Occipital lobe (tissue), 3 donors: ENCODE measurements at places on chromosomes 5 and 9.

DNA sequence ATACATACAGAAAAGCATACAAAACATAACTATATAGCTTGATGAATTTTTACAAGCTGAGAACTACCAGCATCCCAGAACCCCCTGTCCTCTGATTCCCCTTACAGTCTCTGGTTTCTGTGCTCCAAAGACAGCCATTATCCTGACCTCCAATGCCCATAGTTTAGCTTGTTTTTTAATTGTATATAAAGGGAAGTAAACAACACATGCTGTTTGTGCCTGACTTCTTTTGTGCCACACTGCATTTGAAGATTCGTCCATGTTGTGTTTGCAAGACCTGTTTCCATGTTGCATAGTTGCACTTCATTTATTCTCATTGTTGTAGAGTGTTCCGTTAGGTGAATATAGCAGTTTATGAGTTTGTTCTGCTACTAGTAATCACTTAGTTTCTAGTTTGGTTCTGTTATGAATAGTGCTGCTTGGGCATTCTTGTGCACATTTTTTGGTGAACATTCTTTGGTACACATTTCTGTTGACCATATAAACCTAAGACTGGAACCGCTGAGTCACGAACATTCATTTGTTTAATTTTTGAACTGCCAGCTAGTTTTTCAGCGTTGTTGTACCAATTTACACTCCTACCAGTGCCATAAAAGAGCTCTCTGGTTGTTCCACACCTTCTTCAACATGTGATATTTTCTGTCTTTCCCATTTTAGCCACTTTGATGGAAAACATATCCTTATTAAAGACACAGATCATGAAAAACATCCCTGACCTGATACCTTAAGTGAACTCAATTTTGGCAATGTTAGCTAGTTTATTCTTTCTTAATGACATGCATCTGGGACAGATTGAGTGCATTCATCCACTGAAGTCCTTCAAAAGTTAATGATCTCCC is 78.1 kb upstream of the ANXA1 start:
- no peak for DNase-seq

GRCh38 chr9:71986900-71987299 is 73.5 kb downstream of the C9orf57 start:
- DNase-seq: no peak

GRCh38 chr5:72478684-72479083 is 28.5 kb downstream of the ZNF366 start:
- DNase-seq: no peak

- DNase-seq: no peak
Measured at GRCh38 chr5:111720333-111720890, 36.6 kb downstream of the NREP start.

DNA sequence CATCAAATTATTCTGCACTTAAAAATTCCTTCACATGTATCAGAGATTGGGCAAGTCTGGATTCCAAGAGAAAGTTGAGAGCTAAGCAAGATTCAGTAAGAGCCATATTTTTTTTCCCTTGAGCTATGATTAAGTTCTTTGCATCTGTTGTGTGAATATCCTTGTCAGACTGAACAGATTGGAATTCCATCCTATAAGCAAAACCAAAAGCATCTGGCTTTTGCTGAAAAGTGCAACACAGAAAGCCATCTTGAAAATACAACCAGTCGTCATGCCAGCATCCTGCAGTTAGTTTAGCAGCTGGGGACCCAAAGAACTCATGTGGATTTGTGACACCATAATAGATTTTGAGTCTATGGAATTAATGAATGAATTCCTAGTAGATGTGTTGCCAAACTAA is 316.9 kb downstream of the MTRR start:
- no peak for DNase-seq

DNA sequence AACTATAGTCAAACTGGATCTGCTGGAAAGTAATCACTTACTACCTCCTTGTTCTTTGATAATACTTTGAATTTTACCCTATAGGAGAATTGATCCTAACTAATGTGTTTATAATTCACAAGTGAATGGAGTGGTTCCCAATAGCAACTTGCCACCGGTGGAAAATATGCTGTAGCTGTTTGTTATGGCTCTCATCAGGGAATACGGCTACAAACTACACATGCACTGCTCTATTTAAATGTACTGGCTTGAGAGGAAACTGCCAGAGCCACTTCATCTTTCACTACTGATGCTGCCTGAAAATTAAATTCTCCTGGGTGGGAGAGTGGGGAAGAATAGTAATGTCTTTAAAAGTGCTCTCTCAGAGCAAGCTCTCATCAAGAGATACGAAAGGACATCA is 448.5 kb upstream of the GRAMD2B start:
- no peak for DNase-seq

DNA sequence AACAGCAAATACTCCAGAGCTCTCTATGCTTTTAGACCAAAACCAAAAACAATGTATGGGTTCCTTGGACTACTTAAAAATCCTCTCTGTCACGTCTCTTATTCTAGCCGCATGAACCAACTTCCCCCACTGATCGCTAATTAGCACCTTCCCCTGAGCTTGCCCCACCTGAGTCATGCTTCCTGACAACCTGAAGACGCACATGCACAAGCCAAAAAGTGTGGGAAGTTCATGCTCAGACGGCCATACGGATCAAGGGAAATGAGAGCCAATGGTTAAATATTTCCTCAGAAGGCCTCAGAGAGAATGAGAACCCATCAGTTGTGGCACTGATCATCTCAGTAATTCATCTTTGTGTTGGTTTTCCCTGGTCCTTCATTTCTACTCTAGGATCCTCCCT is 199.7 kb downstream of the BNC2 start:
- no peak for DNase-seq

DNA sequence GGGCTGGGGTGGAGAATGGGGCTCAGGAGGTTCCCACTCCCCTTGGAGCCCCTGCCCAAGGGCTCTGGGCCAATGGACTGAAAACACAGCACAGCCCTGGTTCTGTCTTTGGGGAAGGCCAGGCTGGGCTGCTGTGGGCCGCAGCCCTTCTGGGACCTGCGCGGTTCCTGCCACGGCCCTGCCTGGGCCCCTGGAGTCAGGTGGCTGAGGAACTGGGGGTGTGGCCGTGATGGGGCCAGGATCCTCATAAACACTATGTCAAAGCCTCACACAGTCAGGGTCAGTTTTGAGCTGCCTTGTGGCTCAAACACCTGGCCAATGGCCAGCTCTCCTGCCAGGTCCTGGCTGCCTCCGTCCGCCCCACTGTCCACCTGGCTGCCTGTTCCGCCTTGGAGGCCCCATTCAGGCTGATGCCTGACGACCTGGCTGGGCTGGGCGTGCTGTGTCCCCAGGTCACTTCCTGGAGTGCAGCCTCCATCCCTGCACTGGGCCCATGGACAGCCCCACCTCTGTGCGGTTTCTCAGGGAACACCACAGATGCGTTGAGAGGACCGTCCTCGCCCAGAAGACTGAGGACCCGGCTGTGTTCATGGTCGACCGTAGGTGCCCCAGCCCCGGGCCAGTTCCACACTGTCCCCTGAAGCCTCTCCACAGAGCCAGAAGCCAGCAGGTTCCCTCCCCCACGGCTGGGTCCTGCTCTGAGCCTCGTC is 27.5 kb downstream of the PAEP start:
- DNase-seq: no peak

- DNase-seq: no peak
Measured at GRCh38 chr5:6676702-6677101, 36.5 kb upstream of the TENT4A start.

DNA sequence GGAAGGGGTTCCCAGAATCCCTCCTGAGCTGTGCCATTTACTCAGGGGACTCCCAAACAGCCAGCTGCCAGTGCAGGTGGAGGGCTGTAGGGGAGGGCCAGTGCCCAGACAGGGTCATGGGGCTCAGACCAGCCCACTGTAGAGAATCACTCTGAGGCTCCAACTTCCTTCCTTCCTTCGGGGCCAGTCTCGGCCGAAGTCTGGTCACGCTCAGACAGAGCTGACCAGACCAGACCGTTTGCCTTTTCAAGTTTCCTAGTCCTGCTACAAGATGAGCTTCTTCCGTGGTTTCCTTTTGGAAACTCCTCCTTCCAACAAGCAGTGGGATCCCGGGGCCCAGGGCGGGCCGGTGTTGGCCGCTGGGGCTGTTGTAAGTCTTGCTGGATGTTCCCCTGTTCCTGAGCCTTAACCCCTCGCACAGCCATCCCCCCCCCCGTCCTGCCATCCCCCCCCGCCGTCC is 52.6 kb downstream of the SAR1B start:
- DNase-seq: no peak

DNA sequence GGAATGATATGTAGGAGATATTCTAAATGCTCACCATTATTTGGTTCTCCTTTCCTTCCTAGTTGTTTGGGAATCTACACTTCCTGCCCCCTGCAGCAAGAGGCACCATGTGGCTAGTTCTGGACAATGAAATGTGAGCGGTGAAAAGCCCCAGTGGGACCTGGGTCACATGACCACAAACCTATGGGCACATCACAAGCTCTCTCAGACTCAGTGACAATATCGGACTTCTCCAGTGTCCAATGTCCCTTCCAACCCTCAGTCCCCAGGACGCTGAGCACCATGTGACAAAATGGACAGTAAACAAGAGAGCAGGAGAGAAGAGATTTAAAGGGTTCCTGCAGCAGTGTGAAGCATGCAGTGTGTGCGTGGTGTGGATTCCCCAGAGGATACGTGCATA is 44.6 kb upstream of the FOXE1 start:
- DNase-seq: no peak

DNA sequence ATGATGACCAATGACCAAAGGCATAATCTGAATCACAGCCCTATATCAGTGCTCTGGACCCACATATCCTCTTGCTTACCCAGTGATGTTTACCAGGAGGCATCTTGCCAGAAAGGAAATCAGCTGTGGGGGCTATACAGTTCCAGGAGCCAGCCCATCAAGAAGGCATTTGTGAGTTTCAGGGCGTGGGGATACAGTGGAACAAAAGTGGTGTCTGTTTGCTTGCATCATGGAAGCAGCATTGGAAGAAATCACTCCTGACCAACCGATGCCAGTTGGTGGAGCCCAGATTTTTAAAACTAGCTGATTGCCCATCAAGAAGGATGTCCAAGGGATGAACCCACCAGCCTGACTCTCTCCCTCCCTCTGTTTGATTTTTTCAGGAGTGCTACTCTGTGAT is 106.5 kb upstream of the EGFLAM start:
- no peak for DNase-seq

DNA sequence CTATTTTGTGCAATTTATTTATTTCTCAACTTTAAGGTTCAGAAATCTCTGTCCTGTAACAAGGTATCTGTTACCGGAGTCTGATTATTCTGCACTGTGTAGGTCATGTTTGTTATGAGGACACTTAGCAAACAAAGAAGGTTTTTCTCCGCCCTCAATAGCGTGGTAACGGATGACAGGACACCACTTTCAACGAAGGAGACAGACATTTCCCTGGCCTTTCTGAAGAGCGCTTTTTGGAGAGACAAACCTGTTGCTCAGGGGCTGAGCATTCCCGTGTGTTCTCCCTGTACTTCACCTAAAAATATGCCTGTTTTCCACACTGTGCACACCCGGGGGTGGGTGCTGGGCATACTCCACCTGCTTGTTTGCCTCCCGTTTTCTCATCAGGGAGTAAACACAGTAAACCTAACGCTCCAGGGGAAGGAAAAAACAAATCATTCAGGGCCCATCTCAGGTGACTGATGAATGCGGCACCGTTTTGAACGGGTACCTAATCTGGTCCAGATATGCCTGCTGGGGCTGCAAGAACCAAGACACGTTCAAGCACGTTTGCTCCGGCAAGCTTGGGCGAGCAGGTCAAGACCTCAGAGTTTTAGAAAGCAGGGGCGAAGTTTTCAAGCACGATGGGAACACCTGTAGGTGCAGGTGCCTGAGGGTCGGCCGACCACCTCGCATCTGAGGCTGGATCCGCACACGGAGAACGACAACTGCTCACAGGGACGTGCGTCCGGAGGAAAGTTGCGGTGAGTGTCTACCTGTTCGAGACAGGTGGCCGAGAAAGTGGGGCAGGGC is 859 bp downstream of the RETREG1 start:
- DNase-seq: no peak

GRCh38 chr9:116144038-116144437 is 9.6 kb upstream of the PAPPA start:
- no peak for DNase-seq

- DNase-seq: no peak
Measured at GRCh38 chr5:148839960-148840359, 13.5 kb downstream of the ADRB2 start.

DNA sequence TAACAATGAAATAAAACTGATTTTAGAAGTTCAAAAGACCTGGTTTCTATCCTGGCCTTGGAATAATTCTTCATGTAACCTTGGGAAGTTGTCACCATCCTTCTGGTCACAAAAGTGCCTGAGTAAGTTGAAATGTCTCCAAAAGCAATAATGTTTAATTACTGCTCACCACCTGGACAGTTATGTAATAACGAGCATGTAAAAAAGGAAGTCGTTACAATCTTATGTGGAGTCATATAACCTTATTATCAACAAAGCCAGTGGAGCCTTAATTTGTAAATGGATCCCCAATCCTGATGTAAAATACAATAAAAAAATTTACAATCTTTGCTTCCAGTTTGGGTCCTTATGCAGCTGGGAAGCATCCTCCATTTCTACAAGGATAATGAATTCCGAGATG is 64.2 kb upstream of the GPR151 start:
- no peak for DNase-seq

- DNase-seq: no peak
Measured at GRCh38 chr5:81355291-81356251, 38.4 kb downstream of the ACOT12 start.

- peak; percentile 86 for DNase-seq
Measured at GRCh38 chr5:87780831-87781760, 368.4 kb upstream of the CCNH start.

- peak; percentile 23 for DNase-seq
Measured at GRCh38 chr5:36657563-36657995, 51.2 kb downstream of the SLC1A3 start.

DNA sequence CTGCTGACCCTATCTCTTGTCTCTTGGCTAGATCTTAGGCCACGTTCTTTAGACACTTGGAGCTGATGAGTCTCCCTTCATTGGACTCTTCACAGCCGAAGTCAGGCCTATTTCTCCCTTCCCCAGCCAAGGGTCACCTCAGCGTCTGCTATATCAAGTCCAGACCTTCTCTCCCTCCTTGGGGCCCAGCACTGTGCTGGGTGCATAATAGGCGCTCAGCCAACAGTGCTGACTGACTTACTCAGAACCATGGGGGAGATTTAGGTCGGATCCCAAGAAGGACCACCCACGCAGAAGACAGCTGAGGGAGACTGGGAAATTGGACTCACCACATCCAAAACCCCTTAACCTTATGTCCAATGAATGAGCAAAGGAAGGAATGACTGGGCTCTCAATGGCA is 5.6 kb upstream of the AMBP start:
- no peak for DNase-seq

- DNase-seq: no peak
Measured at GRCh38 chr9:78905986-78906755, 609.2 kb downstream of the PSAT1 start.

GRCh38 chr5:39475159-39475571 is 50.4 kb upstream of the DAB2 start:
- no peak for DNase-seq

GRCh38 chr5:141570655-141571054 is 48.1 kb downstream of the DIAPH1 start:
- DNase-seq: no peak

- peak; percentile 25 for DNase-seq
Measured at GRCh38 chr9:116860509-116861120, 173.5 kb downstream of the TRIM32 start.

GRCh38 chr5:73233461-73234203 is 60.6 kb downstream of the TMEM174 start:
- no peak for DNase-seq
